ENCODE measurements at places on chromosomes 3 and 15. TPM values are rescaled to one million over a fixed set of nuclear protein-coding genes. Genes with fewer than 3 reads are reported as not detected.

SLC28A1 gene
- not detected for total RNA-seq

DNA sequence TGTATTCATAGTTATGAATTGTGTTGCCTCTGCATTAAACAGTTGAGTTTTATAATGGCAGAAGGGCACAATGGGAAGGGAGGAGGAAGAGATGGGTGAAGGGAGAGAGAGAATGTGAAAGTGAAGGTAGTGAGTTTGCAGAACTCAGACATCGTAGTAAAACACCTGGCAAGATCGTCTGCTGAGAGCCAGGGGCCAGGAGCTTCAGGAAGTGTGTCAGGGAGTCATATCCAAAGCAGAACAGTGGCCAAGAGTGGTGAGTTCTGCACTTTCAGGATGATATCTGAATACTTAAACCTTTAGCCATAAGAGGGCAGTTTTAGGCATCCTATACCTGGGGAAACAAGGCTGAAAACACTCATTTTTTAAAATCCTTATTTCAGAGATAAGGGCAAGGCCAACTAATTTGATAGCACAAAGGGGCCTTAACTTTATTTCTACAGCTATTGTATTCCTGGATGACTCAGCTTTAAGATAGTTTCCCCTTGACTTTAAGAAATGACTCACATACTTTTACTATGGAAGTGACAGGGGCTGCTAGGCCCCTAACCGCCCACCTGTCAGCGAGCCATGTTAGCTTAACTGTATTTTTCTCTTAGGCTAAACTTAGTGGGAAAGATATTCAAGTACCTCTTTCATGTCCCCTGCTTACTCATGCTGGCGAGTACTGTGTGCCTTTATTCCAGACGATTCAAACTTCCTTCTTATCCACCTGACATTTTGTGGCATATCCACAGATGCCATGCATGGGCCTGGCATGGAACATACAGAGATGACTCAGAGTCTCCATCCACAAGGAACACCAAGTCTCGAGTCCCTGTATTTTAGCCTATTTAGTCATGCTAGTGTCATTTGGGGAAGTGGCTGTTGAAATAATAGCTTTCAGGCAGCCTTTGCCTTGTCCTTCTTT lies 53.9 kb downstream of the RLBP1 start:
- no peak for DNase-seq

DNA sequence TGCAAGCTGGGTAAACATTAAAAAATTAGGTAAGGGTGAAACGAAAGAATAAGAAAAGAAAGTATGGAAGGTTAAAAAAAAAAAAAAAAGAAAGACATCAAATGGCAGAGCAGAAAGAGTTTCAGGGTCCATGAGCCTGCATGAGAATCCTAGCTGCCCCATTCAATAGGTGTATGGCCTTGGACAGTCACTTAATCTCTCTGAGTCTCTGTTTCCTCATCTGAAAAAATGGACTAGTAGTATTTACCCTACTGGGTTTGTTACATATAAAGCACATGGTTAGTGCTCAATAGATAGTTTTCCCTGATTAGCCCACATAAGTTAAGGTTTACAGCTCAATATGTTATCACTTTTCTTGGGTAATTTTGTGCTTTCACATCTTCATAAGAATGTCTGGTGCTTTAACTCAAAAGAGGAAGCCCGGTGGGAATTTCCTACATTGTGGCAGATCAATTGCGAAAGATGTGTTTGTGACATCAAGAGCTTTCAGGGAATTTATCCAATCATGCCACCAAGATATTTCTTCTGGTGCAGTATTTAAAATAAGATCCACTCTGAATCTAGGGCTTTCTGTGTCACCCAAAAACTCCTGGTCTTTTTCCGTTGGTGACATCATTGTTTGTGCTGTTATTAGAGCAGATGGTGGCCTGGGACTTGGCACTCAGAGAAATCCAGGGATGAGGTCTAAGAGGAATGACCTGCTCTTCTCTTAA lies 57.2 kb upstream of the UBE2E1 start:
- no peak for DNase-seq

DNA sequence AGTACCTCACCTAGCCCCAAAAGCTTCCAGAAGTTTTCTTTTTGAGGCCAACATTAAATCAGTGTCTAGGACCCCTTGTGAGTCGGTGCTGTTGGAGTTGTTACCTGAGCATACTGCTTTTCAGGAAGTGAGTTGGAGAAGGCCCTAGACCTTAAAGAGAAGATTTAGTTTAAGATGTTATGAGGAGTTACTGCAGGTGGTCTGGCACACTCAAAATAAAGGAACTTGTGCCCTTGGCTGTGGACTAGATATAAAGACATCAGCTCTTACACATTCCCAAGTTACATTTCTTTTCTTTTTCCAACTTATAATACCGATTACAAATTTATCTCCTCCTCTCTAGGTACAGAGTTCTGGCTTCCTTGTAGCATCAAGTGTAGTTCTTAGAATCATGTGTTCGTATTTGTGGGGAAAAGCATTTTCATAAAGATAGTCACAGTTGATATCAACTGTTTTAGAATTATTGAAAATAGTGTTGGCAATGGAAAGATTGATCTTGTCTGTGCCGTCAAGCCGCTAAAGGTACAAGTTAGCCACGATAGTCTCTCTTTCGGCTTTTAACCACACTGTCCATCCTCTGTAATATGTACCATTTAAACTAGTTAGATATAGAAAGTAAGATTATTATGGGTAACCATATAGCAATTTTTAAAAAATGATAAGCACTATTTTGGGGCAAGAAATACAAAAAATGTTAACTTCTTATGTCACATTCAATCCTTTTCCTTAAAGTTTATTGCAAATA lies 8.6 kb downstream of the ZIC1 start:
- DNase-seq: no peak

DNA sequence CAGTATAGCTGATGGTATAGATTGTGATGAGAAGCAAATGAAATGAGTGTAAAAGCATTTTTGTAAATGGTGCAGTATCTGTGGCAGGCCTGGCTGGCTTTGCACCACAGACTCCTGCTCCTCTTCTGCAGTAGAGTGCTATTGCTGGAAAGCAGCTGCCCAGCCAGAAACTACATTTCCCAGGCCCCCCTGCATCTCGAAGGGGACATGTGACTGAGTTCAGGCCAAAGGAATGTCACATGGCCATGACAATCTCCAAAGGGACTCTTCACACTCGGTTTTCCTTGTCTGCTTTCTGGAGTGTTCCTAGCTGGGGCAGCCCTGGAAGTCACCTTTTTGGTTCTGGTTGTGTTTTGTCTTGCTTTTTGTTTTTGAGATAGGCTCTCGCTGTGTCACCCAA lies 277.1 kb downstream of the SUCLG2 start:
- no peak for DNase-seq

DNA sequence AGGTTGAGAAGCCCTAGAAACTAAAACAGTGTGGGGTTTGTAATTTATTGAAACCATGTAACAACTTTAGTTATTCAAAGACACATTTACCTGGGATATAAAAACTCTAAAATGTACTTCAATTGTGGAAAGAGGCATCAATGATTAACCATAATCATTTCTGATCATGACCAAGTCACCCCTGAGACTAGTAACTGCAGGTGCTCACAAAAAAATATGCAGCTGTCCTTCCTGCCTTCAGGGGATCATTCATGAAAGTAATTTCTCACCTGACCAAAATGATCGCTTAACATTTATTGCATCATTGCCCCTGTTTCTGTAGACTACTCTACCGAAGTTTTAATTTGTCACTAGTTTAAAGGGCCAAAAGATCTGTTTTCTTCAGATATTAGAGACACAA lies 9.0 kb downstream of the ACP3 start:
- no peak for DNase-seq

- DNase-seq: no peak
Observed at GRCh38 chr3:15382405-15382923, 44.9 kb downstream of the METTL6 start.

GRCh38 chr15:99282121-99282520 lies 30.8 kb downstream of the LRRC28 start:
- no peak for DNase-seq

DNA sequence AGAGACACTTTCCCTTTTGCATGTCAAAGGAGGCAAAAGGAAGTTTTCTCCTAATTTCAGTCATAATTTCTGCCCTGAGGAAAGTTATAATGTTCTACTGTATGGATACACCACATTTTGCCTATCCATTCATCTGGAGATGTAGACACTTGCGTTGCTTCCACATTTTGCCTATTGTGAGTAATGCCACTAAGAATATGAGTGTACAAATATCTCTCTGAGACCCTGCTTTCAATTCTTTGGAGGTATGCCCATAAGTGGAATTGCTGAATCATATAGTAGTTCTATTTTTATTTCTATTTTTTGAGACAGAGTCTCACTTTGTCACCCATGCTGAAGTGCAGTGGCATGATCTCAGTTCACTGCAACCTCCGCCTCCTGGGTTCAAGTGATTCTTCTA lies 3.6 kb upstream of the CD276 start:
- no peak for DNase-seq

- DNase-seq: no peak
Observed at GRCh38 chr3:125160606-125161371, 51.8 kb downstream of the SLC12A8 start.

DNA sequence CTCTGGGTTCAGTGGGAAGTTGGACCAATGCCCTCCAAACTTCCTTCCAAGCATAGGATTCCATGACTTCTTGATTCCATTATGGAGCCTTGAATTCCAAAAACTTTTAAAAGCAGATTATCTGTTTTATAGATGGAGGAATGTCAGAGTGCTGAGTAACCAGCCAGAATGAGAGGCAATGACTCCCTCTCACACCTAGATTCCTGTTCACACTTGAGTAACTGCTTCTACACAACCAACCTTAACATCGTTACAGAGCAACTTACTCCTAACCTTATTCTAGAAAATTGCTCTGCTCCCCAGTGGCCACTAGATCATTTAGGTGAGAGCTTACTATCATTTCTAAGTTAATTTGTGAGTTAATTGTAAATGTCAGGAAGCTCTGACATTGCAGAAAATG lies 24.2 kb upstream of the NR2F2 start:
- no peak for DNase-seq

BCHE gene
- total RNA-seq: 2.1 TPM

AAGAB gene
- total RNA-seq: 30.3 TPM

DNA sequence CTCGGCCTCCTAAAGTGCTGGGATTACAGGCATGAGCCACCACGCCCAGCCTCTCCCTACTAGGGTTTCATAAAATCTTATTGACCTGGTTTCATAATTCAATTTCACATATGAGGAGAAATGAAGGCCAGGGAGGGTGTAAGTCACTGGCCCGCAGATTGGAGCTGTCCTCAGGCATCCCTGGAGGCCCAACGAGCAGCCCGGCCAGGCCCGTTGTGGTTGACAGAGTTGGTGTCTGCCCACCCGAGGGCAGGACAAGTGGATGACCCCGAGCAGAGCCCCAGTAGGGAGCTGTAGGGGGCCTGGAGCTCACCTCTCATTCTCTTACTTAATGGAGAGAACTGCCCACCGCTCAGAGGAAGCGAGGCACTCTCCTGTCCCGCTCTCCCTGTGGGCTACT lies 78.9 kb downstream of the CPN2 start:
- no peak for DNase-seq

- DNase-seq: no peak
Observed at GRCh38 chr3:127484601-127485388, 105.7 kb downstream of the TPRA1 start.

IGSF10 gene
- 0.92 TPM for total RNA-seq

GOLGA6L4 gene
- total RNA-seq: 0.97 TPM

GRCh38 chr15:70251246-70251990 lies 153.7 kb upstream of the TLE3 start:
- DNase-seq: no peak

DNA sequence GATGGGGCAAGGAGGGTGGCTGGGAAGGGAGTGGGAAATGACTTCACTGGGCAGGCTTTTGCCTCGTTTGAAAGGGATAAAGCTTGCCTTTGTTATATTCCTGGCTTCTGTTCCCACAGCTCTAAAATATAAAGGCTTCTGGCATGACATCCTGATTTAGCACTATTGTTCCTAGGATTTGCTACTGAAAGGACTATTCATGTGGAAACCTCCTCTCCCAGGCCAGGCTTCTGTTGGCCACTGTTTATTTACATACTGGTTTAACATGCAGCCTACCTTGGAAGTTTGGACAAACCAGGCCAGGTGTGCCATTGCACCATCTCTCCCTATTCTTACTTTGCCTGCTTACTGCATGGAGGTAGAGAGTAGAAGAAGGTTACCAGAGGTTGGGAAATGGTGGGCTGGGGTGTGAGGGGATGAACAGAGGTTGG lies 2.4 kb upstream of the LMCD1 start:
- DNase-seq: no peak

CAPN3 gene
- total RNA-seq: 2.8 TPM

C3orf18 gene
- 0.15 TPM for total RNA-seq

GRCh38 chr3:36172699-36173098 lies 207.6 kb upstream of the STAC start:
- no peak for DNase-seq

DNA sequence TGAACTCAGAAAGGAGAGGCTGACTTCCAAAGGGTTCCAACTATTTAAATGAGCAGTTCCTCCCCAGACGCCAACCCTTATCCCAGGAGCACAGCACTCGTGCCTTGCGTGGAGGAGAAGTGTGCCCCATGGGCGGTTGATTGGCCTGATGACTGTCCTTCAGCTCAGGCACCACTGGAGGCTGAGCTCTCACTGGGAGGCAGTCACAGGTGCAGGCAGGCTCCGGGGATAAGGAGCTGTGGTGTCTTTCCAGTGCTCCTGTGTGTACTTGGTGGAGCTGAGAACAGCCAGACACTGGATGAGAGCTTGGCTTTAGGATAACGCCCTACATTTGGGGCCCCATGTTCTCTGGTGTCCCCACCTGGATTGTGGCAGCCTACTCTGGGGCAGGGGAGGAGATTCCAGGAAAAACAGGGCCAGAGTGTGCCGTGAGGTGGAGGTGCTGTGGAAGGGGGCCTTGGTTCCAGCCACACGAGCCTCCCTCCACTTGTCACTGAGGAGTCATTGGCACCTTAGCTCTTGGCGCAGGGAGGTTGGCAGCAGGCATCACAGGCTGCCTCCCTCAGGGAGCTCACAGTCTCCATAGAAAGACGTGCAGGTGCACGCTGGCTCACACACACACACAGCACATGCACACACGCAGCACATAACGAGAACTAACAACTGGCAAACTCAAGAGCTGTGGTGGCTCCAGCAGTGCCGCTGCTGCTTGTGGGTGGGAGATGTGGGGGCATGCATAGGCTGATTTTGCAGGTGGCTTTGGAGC lies 22.7 kb upstream of the EPHB3 start:
- no peak for DNase-seq

DNA sequence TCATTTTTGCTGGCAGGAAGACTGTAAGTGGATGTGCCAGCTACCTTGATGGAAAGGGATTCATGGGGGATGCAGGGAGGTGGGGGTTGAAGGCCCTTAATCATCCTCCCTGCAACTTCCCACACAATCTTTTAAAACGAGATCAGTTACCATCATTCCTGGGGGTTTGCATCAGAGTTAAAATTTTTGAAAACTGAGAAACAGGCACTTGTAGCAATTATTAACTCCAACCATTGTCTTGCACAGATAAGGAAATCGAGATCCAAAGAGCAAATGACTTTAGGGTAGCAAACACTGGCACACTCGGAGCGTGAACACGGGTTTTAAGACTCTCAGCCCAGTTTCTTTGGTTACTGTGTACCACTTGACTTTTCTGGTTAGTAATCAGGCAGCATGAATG lies 41.9 kb downstream of the GPD1L start:
- DNase-seq: no peak

- DNase-seq: no peak
Observed at GRCh38 chr15:73305331-73306211, 63.2 kb downstream of the HCN4 start.

- DNase-seq: no peak
Observed at GRCh38 chr3:169668072-169668956, 4.8 kb upstream of the MECOM start.

GRCh38 chr3:31724651-31725050 lies 191.9 kb downstream of the STT3B start:
- no peak for DNase-seq

- DNase-seq: no peak
Observed at GRCh38 chr3:114884213-114884923, 262.7 kb downstream of the ZBTB20 start.

- DNase-seq: no peak
Observed at GRCh38 chr3:111744611-111745010, 114.5 kb upstream of the PHLDB2 start.
